KG1 (cell line): ENCODE measurements at places on chromosomes 7 and 10.
A peak's percentile ranks its signal among the peaks of the same experiment; 100 is the strongest.

DNA sequence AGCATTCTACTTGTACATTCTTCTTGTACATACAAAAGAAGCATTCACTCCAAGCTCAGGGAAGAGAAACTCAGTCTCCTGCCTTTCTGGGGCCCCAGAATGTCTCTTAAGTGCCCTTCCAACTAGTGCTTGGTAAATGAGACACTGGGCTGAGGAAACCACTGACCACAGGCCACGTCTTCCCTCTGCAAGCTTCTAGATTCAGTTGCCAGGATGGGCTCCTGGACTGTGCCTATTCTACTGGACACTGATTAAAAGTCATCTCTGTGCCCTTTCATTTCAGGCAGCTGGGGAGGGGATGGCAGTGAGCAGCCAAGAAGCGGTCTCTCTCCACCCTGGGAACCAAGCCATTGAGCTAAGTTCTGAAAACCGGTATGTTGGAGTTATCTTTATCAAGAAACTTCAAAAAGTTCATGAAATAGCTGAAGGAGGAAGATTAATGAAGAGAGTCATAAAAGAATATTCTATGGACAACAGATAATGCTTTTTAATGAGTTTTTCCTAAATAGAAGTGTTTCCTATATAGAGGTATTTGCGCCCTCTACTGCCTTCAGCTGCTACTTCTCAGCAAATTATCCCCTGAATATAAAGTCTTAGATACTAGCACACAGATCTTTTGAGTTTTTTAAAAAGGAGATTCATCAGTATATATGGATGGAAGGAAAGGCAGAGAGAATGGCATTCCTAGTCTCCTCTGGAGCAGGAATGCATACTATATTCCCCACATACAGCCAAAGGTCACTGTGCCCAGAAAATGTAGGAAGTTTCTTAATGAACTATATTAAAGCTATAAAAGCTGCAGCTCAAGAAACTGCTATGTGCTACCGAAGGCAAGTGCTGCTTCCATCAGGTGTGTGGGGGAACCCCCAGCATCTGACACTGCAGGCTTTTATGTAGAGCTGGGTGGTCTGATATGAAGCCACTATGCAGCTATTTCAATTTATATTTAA lies 8.4 kb upstream of the IFIT1B start:
- DNase-seq = peak; percentile 24

- no peak for DNase-seq
Observed at GRCh38 chr10:103452506-103453230, 498 bp upstream of the CALHM2 start.

GRCh38 chr7:111914291-111914690 lies 291.9 kb downstream of the DOCK4 start:
- DNase-seq = no peak

GRCh38 chr7:108525327-108525984 lies 479 bp downstream of the PNPLA8 start:
- DNase-seq = no peak

- DNase-seq = no peak
Observed at GRCh38 chr7:76326646-76327233, 24.3 kb downstream of the HSPB1 start.

GRCh38 chr10:86402283-86402941 lies 35.8 kb upstream of the GRID1 start:
- no peak for DNase-seq

DNA sequence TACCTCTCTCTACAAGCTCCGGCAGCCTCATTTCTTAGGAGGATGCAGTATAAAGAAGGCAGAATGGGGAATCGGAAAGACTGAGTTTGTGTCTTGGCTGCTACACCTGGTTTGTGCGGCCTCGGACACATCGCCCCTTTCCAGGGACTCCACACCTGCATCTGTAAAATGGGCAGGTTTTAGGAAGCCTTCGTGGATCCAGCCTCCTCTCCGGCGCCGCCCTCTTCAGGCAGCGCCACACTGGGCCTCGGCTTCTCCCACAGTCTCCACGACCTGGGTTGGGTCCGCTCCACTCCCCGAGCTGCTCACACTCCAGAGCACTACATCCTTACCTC lies 341 bp downstream of the GOT1 start:
- DNase-seq = no peak

DNA sequence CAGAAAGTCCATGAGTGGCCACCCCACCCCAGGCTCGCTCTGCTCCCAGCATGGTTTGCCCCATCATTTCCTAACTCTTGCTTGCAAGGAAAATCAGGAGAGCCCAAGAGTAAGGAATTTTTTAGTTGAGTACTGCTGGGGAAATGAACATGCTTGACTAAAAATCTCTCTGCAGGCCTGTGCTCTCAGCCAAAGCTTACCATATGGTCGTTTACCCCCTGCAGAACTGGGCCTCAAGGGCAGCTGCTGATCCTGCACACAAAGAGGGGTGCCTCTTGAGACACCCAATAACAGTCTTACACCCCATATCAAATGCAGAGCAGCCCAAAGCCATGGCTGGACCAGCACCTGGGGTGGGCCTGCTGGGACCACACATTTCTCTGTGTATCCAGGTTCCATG lies 183.2 kb downstream of the CXCL12 start:
- no peak for DNase-seq

DNA sequence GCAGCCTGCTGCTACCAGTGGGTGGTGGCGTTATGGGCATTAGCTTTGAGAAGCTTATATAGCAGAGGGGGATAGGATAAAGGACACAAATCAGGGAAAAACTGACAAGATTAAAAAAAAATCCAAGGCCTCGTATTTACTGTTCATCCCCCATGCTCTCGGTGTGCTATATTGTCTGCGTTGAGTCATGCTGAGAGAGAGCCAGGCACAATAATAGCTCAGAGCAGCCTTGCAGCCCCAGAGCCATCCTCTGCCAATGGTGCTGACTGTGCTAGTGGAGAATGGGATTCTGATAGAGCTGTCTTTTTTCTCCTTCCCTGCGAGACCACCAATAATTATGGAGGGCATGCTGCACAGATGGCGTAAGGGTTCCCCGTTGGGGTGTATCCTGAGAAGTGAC lies 51.7 kb upstream of the FZD1 start:
- no peak for DNase-seq
